Tracheal epithelial cell (primary cell): ENCODE measurements at places on chromosomes 7 and 10. TPM values are rescaled to one million over a fixed set of nuclear protein-coding genes. Genes with fewer than 3 reads are reported as not detected.

TSPAN12 gene
- total RNA-seq: 1.5 and 7.0 TPM in 2 replicates

HPSE2 gene
- total RNA-seq: not detected in 2 replicates

IFIT1B gene
- total RNA-seq: not detected in 2 replicates

THSD7A gene
- 0.21 and 0.48 TPM in 2 replicates for total RNA-seq

PON3 gene
- 0.96 and 3.6 TPM in 2 replicates for total RNA-seq

PTPN20 gene
- 1.1 and 2.4 TPM in 2 replicates for total RNA-seq

PLAC9 gene
- not detected in 2 replicates for total RNA-seq

TFR2 gene
- total RNA-seq: 0.72 and 1.3 TPM in 2 replicates

NPTX2 gene
- total RNA-seq: under 0.01 TPM in 1 of 2 replicates, not detected in the other

CCDC136 gene
- 0.24 and 0.43 TPM in 2 replicates for total RNA-seq

FAM25A gene
- total RNA-seq: 10.8 TPM in 1 of 2 replicates, not detected in the other

OSBPL3 gene
- total RNA-seq: 24.6 and 33.9 TPM in 2 replicates

LFNG gene
- 2.1 and 18.6 TPM in 2 replicates for total RNA-seq

CLDN12 gene
- total RNA-seq: 55.8 and 62.2 TPM in 2 replicates

TAS2R4 gene
- total RNA-seq: 0.96 and 1.7 TPM in 2 replicates

DRGX gene
- total RNA-seq: not detected in 2 replicates

OPN4 gene
- total RNA-seq: not detected in 2 replicates

MBL2 gene
- not detected in 2 replicates for total RNA-seq

CHST3 gene
- total RNA-seq: 20.0 and 21.1 TPM in 2 replicates

ZNF398 gene
- total RNA-seq: 13.7 and 16.8 TPM in 2 replicates

BPGM gene
- total RNA-seq: 12.1 and 36.9 TPM in 2 replicates

AGMO gene
- 0.24 and 0.43 TPM in 2 replicates for total RNA-seq

TMEM225B gene
- 0.64 and 2.2 TPM in 2 replicates for total RNA-seq

GALNT17 gene
- not detected in 2 replicates for total RNA-seq

HMX3 gene
- not detected in 2 replicates for total RNA-seq

PRLHR gene
- total RNA-seq: not detected in 2 replicates

ATOH7 gene
- total RNA-seq: not detected in 2 replicates

NPSR1 gene
- total RNA-seq: not detected in 2 replicates

NEUROD6 gene
- total RNA-seq: not detected in 2 replicates

TMEM229A gene
- not detected in 2 replicates for total RNA-seq

CYP2E1 gene
- total RNA-seq: 2.1 and 2.7 TPM in 2 replicates

CADPS2 gene
- total RNA-seq: 4.0 and 8.2 TPM in 2 replicates

CD36 gene
- total RNA-seq: 9.2 and 14.7 TPM in 2 replicates

WNT8B gene
- not detected in 2 replicates for total RNA-seq

SNX8 gene
- total RNA-seq: 7.5 and 8.4 TPM in 2 replicates

ZNF282 gene
- 28.9 and 32.6 TPM in 2 replicates for total RNA-seq

LIPM gene
- not detected in 2 replicates for total RNA-seq

PRKCQ gene
- 2.3 and 3.1 TPM in 2 replicates for total RNA-seq

HOXA3 gene
- 0.85 and 1.7 TPM in 2 replicates for total RNA-seq

ACTL6B gene
- total RNA-seq: not detected in 2 replicates

CCL26 gene
- not detected in 2 replicates for total RNA-seq

TDRD1 gene
- total RNA-seq: 1.4 and 1.9 TPM in 2 replicates

PPP1R3A gene
- not detected in 2 replicates for total RNA-seq

GARIN1A gene
- 0.24 TPM in 1 of 2 replicates, not detected in the other for total RNA-seq

ASZ1 gene
- total RNA-seq: not detected in 2 replicates

OR9A2 gene
- total RNA-seq: not detected in 2 replicates

AGBL3 gene
- 0.64 and 0.96 TPM in 2 replicates for total RNA-seq

CFAP46 gene
- 0.24 TPM in 1 of 2 replicates, not detected in the other for total RNA-seq

FAM13C gene
- under 0.01 and 0.24 TPM in 2 replicates for total RNA-seq

FAM241B gene
- 0.96 and 1.1 TPM in 2 replicates for total RNA-seq

ERVW-1 gene
- total RNA-seq: not detected in 2 replicates

SRRM3 gene
- 0.21 and 0.24 TPM in 2 replicates for total RNA-seq

PAX4 gene
- not detected in 2 replicates for total RNA-seq

CYP26C1 gene
- 0.24 TPM in 1 of 2 replicates, not detected in the other for total RNA-seq

TCAF2 gene
- 0.85 and 4.1 TPM in 2 replicates for total RNA-seq
